ENCODE measurements at places on chromosomes 4 and X.

GRCh38 chr4:48027653-48028052 lies 11.1 kb downstream of the NIPAL1 start:
- no peak for DNase-seq

- DNase-seq, result peak; percentile 94
Measured at GRCh38 chr4:26860157-26860921, at the start of gene STIM2. STIM2 (plus strand) TSS chr4:26860841.

DNA sequence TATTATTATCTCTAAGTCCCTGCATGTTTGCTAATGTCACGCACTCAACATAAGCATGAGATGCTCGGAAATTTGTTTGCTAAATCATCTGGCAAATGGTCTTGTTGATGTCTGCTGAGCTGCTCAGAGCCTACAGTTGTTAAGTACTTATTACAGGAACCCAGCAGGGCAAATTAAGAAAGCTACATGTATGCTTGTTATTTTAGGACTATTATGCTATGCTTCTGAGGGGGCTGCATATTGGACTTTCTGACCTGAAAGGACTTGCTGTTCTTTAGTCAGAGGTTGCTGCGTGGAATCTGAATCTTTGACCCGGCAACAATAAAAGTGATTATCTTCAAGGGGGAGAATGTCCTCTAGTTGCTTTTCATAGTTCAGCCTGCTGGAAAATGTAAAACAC lies 36.3 kb upstream of the TENM3 start:
- DNase-seq, result no peak

- no peak for DNase-seq
Measured at GRCh38 chrX:74232859-74233258, 71.1 kb upstream of the ZCCHC13 start.

GRCh38 chr4:127775843-127776242 lies 6.3 kb upstream of the HSPA4L start:
- no peak for DNase-seq

- no peak for DNase-seq
Measured at GRCh38 chr4:125529071-125529470, 214.3 kb downstream of the FAT4 start.

GRCh38 chrX:149392921-149393320 lies 112.2 kb downstream of the IDS start:
- DNase-seq, result no peak

DNA sequence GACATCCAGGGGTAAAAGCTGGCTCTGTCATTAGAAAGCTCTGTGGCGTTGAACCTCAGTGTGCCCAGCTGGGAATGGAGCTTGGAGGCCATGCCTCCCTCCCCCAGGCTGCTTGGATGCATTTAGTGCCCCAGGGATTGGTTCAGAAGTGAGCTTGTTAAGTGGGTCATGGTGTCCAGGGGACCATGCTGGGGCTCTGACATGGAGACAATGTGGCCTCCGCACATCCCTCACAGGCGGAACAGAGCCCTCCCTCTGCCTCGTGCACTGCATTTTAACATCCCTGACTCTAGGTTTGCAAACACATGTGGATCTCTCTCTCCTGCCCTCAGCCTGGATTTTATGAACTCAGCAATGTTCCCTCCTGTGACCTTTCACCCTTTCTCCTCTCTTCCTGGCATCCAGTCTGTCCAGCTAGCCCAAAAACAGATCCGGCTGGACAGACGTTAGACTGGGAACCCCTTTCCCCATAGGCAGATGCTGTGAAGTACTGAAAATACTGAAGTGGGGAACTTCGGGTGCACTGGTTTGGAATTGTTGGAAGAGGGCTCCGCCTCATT lies 81.5 kb downstream of the SORCS2 start:
- DNase-seq, result no peak

DNA sequence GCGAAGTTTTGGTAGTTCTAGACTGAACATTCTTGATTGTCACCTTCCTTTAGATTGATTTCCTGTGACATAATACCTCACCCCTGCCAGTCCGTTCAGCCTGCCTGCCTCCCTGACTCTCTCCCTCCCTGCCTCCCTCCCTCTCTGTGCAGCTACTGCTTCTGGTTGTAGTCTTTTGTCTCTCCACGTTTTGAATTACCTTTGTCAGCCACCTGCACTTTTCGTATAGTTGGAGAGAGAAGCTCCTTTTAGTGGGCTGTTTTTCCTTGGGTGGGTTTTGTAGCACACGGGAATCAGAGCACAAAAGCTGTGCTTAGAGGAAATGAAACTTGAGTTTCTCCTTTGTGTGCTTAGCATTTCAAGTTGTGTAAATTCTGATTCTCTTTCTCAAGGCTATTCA lies 32.6 kb upstream of the MSMO1 start:
- no peak for DNase-seq

GRCh38 chr4:97530676-97531075 lies 612.6 kb downstream of the STPG2 start:
- DNase-seq, result no peak

- peak; percentile 33 for DNase-seq
Measured at GRCh38 chr4:3801931-3802550, 35.9 kb downstream of the ADRA2C start.

DNA sequence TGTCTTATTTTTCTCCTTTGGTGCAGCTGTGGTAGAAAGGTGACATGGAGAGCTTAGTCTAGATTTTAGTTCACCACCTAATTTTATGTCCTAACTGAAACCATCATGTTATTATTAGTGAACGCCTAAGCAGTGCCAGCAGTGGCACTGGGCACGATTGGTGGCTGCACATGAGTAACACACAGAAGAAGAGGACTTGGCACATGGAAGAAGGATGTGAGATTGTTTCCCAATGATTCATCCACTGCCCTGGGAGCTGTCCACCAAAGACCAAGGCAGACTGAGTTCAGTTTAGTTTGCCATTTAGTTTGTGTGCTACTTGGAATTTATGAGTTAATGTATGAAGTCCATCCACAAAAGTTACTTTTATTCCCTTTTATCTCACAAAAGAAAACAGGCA lies 68.1 kb upstream of the NAP1L5 start:
- peak; percentile 90 for DNase-seq

DNA sequence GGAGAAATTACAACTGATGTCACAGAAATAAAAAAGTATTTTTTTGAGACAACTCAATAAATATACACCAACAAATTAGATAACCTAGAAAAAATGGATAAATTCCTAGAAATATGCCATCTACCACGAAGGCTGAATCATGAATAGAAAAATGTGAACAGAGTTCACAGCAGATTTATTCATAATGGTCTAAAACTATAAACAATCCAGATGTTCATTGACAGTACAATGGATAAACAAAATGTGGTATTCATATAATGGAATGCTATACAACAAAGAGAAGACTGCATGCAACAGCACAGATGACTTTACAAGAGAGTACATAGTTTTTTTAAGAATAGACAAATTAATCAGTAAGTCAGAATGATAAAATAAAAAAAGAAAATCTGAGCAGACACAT lies 55.2 kb downstream of the CLOCK start:
- no peak for DNase-seq

DNA sequence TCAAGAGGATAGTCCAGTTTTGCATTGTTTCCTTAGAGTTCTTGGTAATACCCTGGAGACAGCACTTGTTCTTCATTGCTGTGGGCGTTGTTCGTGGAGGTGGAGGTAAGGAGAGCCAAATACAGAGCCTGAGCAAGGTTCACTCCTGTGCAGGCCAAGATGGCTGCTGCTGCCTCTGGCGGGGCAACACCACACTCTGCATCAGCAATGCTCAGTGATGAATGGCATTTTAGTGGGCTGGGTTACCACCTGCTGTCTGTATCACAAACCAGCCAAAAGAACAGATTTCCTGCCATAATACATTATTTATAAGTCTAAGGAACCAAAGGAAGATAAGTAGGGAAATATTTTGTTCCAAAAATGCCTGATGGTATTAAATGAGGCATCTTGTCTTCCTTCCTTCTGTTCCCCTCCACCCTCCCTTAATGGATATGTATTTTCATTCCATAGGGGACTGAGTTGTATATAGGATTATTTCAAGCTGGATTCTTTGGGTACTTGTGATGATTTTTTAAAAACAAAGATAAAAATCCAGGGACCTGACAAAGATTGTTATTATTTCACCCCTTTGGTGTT lies 61.6 kb upstream of the LIMCH1 start:
- no peak for DNase-seq

GRCh38 chrX:21806691-21807090 lies 32.7 kb upstream of the MBTPS2 start:
- DNase-seq, result no peak

DNA sequence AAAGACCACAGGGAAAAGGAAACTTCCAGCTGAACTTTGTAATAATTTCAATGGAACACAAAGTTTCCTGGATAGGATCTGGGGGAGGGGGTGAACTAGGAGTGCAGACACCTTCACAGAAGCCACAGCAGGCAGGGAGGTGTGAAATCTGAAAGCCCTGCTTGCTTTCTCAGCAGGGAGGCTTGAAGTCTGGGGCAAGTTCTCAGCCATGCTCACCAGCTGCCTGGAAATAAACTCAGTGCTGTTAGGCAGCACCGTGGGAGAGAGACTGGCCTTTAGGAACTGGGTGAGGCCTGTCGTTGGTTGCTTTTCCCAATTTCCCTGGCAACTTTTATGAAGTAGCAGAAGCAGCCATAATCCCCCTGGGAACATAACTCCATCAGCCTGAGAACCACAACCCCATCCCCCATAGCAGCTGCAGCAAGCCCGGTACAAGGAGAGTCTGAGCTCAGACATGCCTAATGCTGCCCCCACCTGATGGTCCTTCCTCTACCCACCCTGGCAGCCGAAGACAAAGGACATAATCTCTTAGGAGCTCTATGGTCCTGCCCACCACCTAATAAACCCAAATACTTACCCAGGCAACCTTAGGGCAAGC lies 39.2 kb upstream of the NMU start:
- no peak for DNase-seq

- DNase-seq, result no peak
Measured at GRCh38 chrX:94435799-94436198, 761.8 kb downstream of the FAM133A start.

DNA sequence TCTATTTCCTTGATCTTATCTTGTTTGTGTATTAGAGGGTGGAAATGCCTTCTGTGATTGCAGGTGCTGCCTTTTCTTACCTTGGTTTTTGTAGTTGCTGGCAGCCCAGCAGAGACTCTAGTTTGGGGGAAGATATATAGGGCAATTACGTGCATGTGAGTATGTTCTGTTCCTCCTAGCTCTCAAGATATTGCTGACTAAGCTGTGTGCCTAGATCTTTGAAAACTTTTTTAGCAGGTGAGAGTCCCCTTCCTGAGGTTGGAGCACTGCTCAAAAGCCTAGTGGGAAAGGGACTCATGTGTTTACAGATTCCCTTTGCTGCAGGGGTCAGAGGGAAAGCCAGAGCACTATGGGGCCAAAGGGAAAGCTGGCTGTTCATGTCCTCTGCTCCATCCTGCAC lies 136.1 kb downstream of the VSIG4 start:
- DNase-seq, result no peak

GRCh38 chr4:2848449-2848848 lies 4.8 kb downstream of the ADD1 start:
- no peak for DNase-seq

DNA sequence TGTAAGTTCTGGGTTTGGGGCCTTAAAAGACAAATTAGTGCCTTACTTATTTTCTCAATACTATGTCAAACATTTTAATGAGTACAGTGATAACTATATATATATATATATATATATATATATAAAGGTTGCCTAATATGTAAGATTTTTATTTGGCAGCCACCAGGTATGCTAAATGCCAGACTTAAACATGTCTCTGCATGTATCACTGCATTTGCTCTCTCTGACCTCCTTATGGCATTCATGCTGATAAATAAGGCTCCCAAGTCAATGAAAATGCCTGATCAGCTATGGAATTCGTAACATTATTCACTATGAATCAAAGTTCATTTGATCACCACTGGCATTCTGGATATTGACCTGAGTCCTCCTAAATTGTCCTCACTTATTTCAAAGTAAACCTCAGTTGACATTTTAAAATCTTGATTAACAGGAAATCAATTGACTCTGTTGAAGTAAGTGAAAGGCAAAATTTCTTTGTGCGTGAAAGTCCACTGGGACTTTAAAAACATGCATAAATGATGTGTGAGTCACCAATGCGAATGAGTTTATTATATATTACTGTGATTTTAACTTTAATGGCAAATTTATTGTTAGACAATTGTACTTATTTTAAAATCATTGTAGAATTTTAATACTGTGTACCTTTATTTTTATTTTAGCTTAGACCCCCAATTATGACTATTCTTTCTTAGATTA lies 29.2 kb upstream of the AREG start:
- DNase-seq, result no peak

DNA sequence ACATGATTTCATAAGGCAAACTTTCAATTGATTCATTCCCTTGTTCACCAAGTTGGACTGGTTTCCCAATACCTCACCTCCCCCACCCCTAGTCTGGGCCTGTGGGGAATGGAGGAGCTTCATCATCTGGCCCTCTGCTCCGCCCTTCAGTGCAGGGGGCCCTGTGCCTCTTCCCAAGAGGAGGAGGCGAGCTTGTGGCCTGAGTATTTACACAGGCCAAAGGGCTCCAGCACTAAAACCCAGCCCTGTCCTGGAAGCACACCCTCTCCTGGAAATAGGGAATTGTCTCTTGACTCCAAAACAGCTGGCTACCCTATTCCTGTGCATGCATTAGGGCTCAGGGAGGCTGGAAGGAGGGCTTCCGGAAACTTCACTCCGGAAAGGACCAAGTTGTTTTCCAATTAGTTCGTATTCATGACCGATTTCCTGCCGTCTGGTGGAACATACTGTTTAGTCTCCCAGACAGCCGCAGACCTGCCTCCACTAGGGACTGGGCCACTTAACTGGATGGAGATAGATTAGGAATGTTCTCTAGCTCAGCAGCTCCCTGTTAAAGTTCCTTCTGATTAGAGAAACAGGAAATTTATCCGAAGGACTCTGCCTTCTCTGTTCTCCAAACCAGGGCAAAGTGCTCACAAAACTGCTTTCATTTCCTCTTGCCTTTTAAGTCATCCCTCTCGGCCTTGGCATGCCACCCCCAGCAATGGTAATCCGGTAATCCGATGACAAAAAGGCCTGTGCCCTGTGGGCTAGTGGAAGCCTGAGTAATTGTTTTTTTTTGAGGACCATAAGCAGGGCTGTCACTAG lies 5.8 kb downstream of the SRPX2 start:
- peak; percentile 87 for DNase-seq

DNA sequence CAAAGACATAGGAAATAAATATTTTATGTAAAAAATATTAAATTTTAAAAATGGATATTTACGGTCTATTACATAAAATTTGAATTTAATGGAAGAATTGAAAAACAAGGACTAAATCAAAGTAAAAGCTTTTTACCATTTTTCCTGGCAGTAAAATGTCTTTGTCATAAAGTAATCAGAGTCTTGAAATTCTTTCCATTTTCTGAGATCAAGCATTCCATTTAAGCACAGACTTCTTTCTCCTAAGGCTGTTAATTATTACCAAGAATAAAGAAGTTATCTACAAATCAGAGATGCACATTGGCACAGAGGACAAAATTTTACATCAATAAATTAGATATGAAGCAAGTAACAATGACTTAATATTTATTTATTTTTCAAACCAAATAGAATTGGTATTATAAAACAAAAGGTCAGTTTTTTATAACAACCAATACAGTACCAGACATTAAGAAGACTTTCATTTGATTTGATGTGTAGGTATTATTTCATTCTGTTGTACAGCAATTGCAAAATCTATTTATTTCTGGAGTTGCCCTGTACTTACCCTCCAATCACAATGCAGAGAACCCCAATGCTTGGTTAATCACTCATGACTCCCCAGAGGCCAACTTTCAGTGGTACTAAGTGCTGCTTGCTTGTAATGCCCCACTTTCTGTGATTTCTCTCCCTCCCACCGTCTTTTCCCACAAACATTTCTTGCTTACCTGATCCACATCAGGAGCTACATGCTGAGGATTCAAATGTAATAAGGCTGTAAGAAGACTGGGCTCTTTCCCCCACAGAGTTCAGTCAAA lies 254.6 kb downstream of the GASK1B start:
- no peak for DNase-seq

- DNase-seq, result no peak
Measured at GRCh38 chr4:40316333-40316781, 18.8 kb upstream of the CHRNA9 start.
